ENCODE measurements at places on chromosomes 7 and 10.
A peak's percentile ranks its signal among the peaks of the same experiment; 100 is the strongest.

DNA sequence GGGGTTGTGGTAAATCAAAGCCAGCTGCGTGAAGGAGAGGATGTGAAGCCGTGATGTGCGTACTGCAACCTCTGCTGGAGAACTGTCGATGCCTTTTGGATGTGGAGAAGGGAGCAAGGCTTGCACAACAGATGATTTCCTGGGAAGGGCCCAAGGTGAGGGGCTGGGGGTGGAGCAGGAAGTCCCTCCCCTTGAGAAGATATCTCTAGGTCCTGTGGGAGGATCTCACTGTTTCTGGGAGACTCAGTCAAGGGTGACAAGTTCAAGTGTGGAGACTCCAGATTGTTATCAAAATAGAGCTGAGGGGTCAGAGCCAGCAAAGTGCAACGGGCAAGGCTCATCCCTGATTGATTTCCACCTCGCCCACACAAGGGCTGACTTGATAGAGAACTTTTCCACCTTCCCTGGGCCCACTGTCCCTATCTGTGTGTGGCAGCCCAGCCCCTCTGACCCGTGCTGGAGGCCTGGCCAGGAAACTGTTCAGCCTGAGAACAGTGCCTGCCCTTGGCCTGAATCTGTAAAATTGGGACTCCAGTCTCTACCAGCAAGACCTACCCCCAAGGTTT, 55.0 kb downstream of the COL13A1 start:
- DNase-seq: no peak

DNA sequence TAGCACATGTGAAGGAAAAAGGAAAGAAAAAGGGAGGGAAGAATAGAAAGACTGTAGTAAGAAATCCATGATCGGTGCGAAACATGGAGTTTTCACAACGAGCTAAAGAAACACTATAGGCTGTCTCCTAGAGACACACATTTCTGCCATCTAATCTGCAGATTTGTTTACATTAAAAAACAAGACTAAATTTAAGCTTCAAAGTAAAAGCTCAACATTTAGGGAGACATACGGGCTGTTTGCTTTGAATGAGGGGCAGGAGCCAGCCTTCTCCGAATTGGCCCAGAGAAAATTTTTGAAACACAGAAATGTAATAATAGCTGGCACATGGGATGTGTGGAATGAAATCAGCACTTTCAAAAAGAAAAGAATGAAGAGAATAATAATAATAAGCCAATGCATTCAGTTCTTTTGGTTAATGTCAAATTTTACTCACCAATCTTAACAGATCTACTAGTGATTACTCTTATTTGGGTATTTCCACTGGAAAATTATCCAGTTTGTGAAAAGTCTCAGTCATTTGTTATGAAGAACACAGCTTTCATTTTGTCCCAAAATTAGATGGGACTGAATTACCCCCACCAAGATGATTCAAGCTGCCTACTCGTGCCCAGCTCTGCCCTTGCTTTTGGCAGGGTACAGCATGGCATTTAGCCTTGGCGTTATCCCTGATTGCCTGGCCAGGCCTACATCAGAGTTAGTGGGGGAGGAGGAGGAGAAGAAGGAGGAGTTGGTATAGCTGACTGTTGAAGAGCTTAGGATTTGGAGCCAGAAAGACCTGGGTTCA, 47.1 kb downstream of the MTURN start:
- DNase-seq: peak; percentile 87

DNA sequence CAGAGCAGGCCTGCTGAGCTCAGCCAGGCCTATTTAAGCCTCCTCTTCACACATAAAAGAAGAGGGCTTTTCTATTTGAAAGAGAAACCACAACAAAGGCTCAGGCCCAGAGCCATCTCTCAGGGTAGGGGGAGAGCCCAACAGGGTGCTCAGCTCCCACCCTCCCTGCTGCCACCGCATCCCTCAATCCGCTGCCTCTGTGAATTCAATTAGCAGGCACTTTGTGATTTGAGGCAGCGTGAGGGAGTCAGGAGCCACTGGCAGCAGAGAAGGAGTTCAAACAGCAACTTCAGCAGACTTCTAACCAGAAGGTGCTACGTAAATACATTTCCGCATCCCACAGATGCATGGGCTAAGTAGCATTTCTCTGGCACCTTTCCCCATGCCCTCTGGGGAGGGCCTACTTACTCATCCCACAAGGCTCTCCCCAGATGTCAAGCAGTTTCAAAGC, 45.2 kb downstream of the LRRC20 start:
- no peak for DNase-seq

- DNase-seq: no peak
These were observed 14.5 kb downstream of the ADK start for GRCh38 chr10:74165530-74165901.

DNA sequence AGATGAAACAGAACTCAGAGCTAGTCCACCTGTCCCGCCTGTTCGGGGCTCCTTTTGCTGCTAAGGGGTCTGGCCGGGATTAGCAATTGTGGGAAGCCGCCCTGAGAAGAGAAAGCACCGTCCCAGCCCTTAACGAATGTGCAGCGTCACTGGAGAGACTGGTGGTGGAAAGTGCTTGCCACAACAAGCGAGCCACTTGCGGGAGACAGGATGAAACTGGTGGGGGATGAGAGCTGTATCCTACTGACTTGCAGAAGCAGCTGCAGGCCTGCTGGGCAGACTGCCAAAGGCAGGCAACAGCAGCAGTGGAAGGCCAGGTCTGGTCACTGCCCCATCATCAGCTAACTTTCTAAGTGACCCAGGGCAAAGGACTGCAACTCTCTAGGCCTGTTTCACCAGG, 95.4 kb downstream of the FAM53B start:
- DNase-seq: no peak

DNA sequence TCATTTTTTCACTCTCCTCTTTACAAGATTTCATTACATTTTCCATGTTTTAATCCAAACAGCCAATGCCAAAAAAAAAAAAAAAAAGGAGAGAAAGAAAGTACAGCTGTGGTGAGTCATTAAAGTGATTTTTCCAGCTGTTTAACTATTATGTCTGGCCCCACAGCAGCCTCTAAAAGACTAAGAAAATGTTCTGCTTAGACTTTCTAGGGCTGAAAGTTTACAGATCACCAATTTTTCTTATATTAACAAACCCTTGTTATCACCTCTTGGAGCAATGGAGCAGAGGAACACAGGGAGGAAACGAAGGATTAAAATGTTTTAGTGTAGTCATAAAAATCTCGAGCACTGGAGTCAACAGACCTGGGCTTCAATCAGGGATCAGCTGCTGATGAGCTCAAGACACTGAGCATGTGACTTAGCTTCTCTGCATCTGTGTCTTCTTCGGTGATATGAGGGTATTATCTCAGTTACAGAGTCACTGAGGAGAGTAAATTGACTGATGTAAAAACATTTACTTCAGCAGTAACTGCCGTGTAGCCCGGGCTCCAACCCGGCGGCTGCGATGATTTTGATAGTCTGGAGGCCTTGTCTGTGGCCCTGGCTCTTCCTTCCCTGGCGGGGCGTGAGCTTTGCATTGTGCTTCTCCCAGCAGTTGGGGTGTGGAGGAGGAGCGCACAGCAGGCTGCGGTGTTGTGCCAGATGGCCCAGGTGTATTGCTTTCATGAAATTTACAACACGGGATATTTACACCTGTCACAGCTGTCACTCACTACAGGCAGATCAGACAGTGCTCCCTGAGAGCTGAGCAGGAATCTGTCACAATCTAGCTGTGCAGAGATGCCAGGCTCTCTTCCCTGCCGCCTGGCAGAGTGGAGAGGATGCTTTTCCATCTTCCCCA, 298.3 kb upstream of the FZD8 start:
- DNase-seq: no peak
